NB4 (cell line): ENCODE measurements at places on chromosomes 7 and 10.

- DNase-seq = peak; percentile 41
Measured at GRCh38 chr10:69901628-69902505, 100.2 kb downstream of the COL13A1 start.

GRCh38 chr7:13834328-13834761, 155.1 kb downstream of the ETV1 start:
- no peak for DNase-seq

DNA sequence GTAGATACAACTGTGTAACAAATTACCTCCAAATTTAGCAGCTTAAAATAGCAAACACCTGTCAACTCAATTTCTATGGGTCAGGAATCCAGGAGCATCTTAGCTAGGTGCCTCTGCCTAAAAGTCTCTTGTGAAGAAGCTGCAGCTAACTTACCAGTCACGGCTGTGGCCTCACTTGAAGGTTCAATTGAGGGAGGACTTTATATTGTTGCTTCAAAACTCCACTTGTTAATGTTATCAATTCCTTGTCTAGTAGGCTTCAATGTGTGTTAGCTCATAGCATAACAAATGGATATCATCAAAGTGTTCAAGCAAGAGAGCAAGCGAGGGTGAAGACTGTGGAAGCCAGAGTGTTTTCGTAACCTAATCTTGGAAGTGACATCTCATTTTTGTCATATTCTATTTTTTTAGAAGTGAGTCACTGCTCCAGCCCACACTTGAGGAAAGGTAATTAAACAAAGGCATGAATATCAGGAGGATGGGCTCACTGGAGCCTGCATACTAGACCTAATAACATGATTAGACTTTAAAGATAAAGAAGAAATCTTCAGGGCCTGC, 172.9 kb downstream of the SPAG6 start:
- no peak for DNase-seq

GRCh38 chr7:79453558-79454360, at the start of gene MAGI2:
MAGI2 (minus strand) TSS chr7:79453667; CDS start chr7:79453320, 347 bp downstream.
- no peak for DNase-seq

- no peak for DNase-seq
Measured at GRCh38 chr10:98346847-98347246, 68.1 kb downstream of the PYROXD2 start.

DNA sequence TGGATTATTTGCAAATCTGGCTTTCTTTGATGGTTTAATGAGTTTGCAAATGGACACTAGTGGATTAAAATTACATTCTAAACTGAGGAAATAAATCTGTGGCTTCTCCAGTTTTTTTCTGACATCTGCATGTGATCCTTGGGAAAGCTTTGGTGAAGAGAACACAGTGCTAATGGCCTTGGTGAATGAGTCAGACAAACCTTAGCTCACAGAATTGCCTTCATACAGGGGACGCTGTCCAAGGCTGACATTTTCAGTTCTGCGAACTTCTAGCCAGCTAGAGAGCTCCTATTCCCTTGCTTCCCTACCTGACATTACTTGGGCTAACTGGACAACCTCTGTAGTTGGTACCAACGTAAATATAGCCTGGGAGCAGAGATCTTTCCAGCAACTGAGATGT, 21.2 kb downstream of the BMPER start:
- DNase-seq = no peak

- DNase-seq = no peak
Measured at GRCh38 chr10:90289037-90289436, 568.8 kb downstream of the HTR7 start.

DNA sequence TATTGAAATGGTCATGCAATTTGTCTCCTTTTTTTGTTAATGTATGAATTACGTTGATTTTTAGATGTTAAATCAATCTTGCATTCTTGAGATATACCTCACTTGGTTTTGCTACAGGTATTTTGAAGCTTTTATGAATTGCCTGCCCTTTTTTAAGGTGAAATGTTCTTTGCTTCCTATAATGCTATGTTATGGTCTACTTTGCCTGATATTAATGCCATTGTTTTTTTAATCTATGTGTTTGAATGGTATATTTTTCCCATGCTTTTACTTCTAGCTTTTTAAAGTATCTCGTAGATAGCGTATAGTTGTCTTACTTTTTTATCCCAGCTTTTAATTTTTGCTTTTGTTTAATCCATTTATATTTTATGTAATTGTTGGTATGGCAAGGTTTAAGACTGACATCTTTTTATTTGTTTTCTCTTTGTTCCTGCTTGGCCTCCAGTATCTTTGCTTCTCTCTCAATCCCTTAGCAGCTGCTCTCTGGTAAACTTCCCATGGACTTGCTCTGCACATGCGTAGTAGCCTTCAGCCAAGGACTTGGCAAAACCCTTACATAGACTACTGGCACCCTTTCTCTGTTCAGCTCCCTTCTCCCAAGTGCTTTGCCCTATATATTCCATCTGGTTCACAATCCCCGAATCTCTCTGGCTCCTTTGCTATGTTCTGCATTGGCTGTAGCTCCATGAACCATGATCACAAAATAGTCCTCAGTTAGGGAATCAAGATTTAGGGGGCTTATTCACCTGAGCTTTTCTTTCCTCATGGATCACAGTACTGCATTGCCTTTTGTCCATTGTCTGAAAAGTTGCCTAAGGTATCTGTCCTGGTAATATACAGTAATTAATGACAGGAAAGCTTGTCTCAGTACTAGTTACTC, 8.4 kb downstream of the TRIM24 start:
- no peak for DNase-seq

DNA sequence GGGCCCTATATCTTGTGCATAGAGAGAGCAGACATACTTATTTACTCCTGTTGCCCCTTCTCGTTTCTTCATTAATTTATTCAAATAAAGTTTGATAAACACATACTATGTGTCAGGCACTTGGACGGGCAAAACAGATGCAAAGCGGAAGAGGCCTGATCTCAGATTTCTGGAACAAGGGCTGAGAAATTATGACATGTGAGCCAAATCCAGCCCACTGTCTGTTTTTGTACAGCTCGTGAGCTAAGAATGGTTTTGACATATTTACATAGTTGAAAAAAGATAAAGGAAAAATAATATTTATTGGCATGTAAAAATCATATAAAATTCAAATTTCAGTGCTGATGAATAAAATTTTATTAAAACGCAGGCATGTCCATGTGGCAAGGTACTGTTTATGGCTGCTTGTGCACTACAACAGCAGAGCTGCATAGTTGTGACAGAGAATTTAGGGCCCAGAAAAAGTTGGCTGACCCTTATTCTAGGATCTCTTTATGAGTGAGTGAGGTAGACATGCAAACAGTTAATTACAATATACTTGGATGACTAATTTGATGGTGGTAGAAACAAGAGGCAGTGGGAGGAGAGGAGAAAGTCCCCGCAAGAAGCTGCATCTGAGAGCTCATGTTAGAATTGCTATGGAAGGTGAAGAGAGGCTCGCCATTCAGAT, 68.1 kb upstream of the ITPRID1 start:
- DNase-seq = no peak

DNA sequence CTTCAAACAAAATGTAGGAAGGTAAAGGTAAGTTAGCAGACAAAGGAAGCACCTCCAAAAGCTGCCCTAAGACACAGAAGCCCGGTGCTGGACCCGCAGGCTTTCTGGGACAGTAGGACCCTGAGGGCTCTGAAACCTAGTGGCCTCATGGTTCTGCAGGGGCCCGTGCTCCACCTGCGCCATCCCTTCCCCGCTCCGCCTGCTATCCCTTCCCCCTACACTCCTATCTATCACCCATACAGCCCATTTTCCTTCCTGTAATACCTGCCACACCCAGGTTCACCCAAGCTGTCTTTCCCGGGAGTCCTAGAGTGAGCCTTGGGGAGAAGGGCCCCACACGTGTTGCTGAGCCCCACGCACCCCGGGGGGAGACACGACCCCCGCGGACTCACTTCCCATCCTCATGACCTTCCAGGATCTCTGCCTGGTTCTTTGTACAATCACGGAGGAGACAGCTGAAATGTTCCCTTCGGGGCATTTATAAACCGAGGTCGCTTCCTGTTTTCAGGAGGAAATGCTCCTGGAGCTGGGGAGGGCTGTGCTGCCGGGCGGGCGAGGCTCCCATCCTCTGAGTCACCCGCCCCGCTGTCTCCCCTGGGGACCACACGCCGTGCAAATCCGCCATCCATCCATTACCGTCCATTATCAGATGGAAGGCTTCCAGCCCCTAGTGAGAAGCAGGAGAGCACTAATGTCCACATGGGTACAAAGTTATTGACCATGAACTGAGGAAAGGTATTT, 251.7 kb upstream of the PITRM1 start:
- DNase-seq = peak; percentile 81

DNA sequence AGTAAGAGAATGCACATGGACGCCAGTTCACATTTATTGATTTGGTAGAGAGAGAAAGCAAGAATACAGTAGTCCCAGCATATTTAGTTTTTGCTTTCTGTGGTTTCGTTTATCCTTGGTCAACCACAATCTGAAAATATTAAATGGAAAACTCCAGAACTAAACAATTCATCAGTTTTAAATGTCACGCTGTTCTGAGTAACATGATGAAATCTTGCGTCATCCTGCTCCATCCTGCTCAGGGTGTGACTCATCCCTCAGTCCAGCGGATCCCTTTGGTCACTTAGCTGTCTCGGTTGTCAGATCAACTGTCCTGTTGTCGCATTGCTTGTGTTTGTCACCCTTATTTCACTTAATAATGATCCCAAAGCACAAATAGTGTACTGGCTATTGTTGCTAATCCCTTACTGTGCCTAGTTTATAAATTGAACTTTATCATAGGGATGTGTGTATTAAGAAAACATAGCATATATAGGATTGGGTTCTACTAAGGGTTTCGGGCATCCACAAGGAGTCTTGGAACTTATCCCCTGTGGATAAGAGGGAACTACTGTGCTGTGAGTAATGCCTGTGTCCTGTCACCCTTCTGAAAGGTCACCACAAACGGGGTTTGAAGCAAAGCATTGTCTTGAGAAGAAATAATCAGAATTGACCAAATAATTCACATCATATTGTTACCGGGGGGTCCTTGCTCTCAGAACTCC, 73.6 kb downstream of the OTUD1 start:
- DNase-seq = peak; percentile 74

DNA sequence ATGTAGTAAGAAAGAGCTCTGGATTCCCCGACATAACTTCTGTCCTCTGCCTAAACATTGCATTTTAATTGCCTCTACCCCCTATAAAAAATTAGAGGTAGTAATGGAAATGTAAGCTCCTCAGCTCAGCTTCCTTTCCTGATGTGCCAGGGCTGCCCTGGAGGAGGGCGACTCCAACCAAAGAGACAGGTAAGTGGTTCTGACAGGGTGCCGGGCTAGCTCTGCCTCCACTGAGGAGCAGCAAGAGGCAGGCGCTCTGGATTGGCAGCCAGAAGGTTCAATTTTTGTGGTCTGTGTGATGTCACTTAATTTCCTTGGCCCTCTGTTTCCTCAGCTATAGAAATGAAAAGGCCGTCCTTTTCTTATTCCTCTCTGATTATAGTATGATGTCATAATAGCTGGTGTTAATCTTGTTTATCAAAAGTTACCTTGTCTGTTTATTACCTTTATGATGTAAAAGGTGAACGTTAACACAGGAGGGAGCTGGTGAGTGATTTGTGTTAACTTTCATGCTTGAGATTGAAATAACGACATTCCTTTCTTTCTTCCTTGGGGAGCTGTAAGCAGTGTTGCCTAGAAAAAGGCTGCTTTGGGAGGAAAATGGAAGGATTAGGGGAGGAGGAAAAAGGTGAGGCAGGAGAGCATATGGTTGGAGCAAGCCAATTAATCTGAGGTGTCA, 51.8 kb downstream of the ANLN start:
- DNase-seq = no peak

DNA sequence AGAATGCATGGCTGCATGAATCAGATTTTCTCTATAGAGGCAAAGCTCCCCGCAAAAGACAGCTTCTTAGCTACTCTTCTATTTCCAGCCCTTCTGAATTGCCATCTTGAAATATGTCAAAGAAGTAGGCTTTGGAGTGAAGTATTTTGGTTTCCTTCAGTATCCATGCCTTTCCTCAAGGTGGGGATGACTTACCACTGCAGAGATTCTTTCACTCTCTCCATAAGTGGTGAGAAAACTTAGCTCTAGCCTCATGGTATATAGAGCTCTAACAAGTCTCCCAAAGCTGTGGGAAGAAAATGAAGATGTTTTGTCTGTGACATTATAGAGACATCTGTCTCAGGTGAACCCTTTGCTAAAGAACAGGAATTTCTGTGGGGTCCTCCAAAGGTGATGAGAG, 89.6 kb upstream of the ITGB1 start:
- DNase-seq = no peak

GRCh38 chr10:7477538-7478334, 66.9 kb upstream of the SFMBT2 start:
- no peak for DNase-seq

GRCh38 chr7:70577078-70577477, 554.9 kb upstream of the GALNT17 start:
- DNase-seq = no peak

DNA sequence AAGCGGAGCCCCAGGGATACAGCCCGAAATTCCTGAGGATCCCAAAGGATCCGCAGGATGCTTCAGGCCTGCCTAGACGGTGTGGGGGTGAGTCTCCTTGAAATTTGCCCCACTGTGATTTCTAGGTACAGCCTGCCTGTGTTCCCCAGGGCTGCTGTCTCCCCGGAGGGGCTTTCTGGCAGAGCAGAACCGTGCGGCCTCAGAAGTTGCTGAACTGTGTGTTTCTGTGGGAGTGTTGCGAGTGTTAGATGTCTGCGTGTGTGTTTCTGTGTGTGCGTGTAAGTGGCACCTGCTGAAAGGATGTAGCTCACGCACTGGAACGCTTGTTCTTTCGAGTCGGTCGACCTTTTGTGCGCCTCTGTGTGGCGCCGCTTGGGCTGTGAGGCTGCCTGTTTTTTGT, 27.8 kb upstream of the ZNF273 start:
- no peak for DNase-seq

DNA sequence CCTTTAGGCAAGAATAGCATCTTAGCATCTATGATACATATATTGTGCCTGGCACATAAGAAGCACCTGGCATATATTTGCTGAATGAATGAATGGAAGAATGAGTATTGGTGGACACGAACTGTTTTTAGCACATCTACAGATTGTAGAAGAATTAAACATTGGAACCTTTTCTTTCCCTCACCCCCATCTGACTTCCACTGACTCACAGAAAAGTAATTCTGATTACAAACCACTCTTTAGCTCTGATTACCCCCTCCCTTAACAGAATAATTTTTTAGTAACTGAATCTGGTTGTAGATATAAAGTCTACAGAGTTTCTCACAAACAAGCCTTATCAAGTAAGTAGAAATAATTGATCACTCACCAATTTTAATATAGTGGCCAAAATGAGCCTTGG, 31.9 kb downstream of the SLC26A4 start:
- no peak for DNase-seq

DNA sequence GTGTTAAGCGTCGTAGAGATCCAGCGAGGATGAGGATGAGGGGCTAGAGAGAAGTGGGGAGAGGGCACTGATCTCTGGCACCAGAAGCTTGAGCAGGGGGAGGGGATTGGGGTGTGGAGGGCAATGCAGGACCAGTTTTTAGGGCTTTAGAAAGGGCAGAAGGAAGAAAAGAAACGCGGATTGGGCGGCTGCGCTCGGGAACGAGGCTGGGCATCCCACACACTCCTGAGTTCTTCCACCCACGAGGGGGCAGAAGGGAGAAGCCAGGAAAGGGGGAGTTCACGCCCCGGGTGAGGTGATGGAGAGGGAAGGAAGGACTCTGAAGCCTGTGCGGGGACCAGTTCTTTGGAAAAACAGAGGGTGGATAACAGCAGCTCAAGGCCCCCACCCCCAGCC, 6.1 kb upstream of the VGF start:
- DNase-seq = no peak
